Upper lobe of right lung (tissue), 1 donor: ENCODE measurements at places on chromosomes 4 and X.

- peaks cover 9% of the 10 kb centered on the region for H3K4me1 ChIP-seq
- no peak overlapping the region for H3K27ac ChIP-seq
- H3K27me3 ChIP-seq, result no peaks in the 10 kb centered on the region
- no peak overlapping the region for H3K4me3 ChIP-seq
- no peak for DNase-seq
Measured at GRCh38 chrX:13759152-13759718, 24.7 kb downstream of the OFD1 start.

- H3K36me3 ChIP-seq, result no peaks in the 10 kb centered on the region
- no peak for DNase-seq
- H3K27ac ChIP-seq, result no peak overlapping the region
- H3K27me3 ChIP-seq, result no peaks in the 10 kb centered on the region
Measured at GRCh38 chr4:152132776-152133175, 372.0 kb upstream of the GATB start.

- no peaks in the 10 kb centered on the region for H3K27me3 ChIP-seq
- H3K27ac ChIP-seq, result no peak overlapping the region
- H3K36me3 ChIP-seq, result no peaks in the 10 kb centered on the region
- DNase-seq, result no peak
- H3K4me3 ChIP-seq, result no peak overlapping the region
Measured at GRCh38 chr4:33649015-33649414, 2595.3 kb downstream of the ARAP2 start.

GRCh38 chr4:41061482-41062185, 152.7 kb downstream of the APBB2 start:
- DNase-seq, result no peak
- no peak overlapping the region for H3K27ac ChIP-seq
- peaks cover 22% of the 10 kb centered on the region for H3K4me1 ChIP-seq
- no peaks in the 10 kb centered on the region for H3K36me3 ChIP-seq

GRCh38 chr4:121675715-121676114, 21.1 kb downstream of the ANXA5 start:
- no peak for DNase-seq
- H3K36me3 ChIP-seq, result peaks cover 90% of the 10 kb centered on the region
- no peaks in the 10 kb centered on the region for H3K27me3 ChIP-seq
- no peaks in the 10 kb centered on the region for H3K4me1 ChIP-seq
- H3K4me3 ChIP-seq, result no peak overlapping the region
- H3K27ac ChIP-seq, result no peak overlapping the region

DNA sequence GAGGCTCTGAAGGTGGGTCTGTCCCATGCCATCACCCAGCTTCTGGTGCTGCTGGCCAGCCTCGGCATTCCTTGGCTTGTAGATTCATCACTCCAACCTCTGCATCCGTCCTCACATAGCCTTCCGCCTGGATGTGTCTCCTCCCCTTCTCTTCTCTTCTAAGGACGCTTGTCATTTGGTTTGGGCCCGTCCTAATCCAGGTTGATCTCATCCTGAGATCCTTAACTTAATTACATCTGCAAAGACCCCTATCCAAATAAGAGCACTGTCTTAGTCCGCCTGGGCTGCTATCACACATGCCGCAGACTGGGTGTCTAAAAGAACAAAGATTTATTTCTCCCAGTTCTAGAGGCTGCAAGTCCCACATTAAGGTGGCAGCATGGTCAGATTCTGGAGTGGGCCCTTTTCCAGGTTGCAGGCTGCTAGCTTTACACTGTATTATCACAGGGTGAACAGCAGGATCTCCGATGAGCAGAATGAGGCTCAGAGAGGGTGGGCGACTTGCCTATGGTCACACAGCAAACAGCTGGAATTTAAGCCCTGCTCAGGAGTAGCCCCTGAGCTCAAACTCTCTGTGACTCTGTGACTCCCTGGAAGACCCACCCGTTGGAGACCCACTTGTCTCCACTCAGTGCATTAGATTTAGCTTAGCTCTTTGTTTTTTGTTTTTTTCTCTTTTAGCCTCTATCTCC, 113.1 kb downstream of the STK32B start:
- no peaks in the 10 kb centered on the region for H3K4me1 ChIP-seq
- no peaks in the 10 kb centered on the region for H3K36me3 ChIP-seq
- H3K27ac ChIP-seq, result no peak overlapping the region
- no peaks in the 10 kb centered on the region for H3K27me3 ChIP-seq

DNA sequence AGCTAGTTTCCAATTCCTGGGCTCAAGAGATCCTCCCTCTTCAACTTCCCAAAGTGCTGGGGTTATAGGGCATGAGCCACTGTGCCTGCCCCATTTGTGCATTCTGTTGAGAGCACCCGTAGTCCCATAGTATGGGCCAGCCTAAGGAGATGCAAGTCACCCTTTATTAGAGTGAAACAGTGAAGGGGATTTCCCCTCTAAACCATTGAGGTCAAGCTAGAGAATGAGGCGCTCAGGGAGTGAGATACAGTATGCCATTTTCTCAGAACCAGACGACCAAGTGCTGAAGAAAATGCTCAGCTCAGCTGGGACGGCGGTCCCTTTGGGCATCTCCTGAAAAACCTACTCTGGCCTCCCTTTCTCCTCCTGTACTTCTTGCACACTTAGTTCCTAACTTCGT, 18.7 kb downstream of the RNF4 start:
- H3K27ac ChIP-seq, result no peak overlapping the region
- no peaks in the 10 kb centered on the region for H3K27me3 ChIP-seq
- no peak overlapping the region for H3K4me3 ChIP-seq
- DNase-seq, result no peak
- peaks cover 66% of the 10 kb centered on the region for H3K4me1 ChIP-seq
- H3K36me3 ChIP-seq, result peaks cover 30% of the 10 kb centered on the region

DNA sequence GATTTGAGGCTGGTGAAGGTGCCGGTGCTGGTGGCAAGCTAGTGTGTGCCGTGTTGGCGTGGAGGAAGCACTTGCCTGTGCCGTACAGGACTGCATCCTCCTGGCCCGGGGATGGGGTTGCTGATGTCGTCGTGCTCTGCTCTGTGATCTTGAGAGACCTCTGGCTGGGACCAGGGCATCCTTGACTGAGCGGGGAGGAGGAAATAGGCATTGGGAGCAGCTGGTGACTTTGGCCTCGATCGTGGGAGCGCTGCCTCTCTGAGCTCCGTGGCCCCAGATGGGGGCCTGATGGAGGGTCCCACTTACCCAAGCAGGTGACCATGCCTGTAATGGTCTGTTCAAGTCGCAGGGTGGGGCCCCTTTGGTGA, 31.5 kb upstream of the CLCN4 start:
- peaks cover 29% of the 10 kb centered on the region for H3K36me3 ChIP-seq
- no peaks in the 10 kb centered on the region for H3K27me3 ChIP-seq
- DNase-seq, result no peak
- peaks cover 3% of the 10 kb centered on the region for H3K4me1 ChIP-seq

GRCh38 chr4:173318240-173318639, 15.9 kb downstream of the HMGB2 start:
- H3K27me3 ChIP-seq, result no peaks in the 10 kb centered on the region
- no peak overlapping the region for H3K27ac ChIP-seq
- H3K4me3 ChIP-seq, result no peak overlapping the region
- no peak for DNase-seq
- H3K4me1 ChIP-seq, result no peaks in the 10 kb centered on the region

- H3K36me3 ChIP-seq, result no peaks in the 10 kb centered on the region
- H3K27ac ChIP-seq, result no peak overlapping the region
- DNase-seq, result peak; percentile 60
- H3K4me1 ChIP-seq, result no peaks in the 10 kb centered on the region
- no peaks in the 10 kb centered on the region for H3K27me3 ChIP-seq
Measured at GRCh38 chrX:153225438-153226098, 46.5 kb downstream of the MAGEA1 start.

GRCh38 chr4:46432923-46433322, 43.0 kb upstream of the GABRA2 start:
- no peaks in the 10 kb centered on the region for H3K4me1 ChIP-seq
- H3K4me3 ChIP-seq, result no peak overlapping the region
- H3K27ac ChIP-seq, result no peak overlapping the region
- no peaks in the 10 kb centered on the region for H3K27me3 ChIP-seq
- H3K36me3 ChIP-seq, result no peaks in the 10 kb centered on the region
